Stimulated activated CD4-positive, alpha-beta T cell treated with anti-CD3 and anti-CD28 coated beads, Interleukin-2, amount 100 ng/mL, for 48 hours (primary cell): ENCODE measurements at places on chromosomes 13 and 19.
A peak's percentile ranks its signal among the peaks of the same experiment; 100 is the strongest.

GRCh38 chr19:6476155-6476895 lies 5.3 kb downstream of the DENND1C start:
- DNase-seq: peak; percentile 67

DNA sequence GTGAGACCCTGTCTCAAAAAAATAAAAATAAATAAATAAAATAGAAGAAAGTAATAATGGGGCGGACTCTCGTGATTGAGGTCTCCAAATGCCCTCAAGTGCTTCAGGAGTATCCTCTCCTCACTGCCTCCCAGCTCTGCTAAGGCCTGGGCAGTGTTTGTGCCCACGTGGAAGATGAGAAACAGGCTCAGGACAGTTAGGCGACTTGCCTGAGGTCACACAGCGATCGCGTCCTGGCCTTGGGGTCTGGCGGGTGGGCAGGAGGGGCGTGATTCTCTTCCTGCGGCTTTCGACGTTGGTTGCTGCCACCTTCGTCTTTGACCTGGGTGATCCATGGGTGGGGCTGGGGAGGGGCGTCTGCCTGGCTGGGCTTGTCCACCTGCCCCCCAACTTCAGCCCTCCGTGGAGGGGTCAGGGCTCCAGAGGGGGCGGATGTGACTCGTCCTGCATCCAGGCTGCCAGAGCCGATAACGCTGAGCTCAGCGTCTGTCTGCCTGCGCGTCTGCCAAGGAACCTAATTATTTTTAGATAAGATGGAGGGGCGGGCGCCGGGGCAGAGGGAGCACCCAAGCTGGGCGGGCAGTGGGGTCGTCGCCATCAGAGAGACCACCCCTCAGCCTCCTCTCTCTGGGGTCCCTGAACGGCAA lies 56.9 kb downstream of the NFIC start:
- DNase-seq: no peak

GRCh38 chr19:5154799-5155426 lies 185.7 kb downstream of the PTPRS start:
- no peak for DNase-seq

GRCh38 chr19:41307090-41307875 lies 2.7 kb upstream of the CCDC97 start:
- no peak for DNase-seq

- no peak for DNase-seq
These were observed 8.6 kb downstream of the RPS9 start for GRCh38 chr19:54209058-54209810.

- no peak for DNase-seq
These were observed 164.2 kb downstream of the DLEU7 start for GRCh38 chr13:50679321-50679720.

DNA sequence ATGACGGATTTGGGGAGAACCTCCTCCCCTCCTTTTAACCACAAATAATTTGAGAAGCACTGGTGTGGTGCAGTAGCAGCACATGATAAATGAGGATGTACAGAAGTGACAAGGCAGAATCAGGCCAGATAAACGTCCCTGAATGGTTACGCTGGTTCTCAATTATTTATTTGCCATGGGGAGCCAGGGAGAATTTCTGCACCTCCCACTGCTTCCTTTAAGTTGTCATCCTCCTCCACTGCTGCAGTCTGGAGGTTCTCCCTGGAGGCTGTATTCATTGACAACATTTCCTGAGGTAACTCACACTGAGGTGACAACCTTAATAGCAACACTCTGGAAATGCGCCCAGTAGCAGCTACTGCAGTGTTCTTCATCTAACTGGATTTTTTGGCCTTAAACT lies 308.9 kb upstream of the SLITRK1 start:
- DNase-seq: no peak

DNA sequence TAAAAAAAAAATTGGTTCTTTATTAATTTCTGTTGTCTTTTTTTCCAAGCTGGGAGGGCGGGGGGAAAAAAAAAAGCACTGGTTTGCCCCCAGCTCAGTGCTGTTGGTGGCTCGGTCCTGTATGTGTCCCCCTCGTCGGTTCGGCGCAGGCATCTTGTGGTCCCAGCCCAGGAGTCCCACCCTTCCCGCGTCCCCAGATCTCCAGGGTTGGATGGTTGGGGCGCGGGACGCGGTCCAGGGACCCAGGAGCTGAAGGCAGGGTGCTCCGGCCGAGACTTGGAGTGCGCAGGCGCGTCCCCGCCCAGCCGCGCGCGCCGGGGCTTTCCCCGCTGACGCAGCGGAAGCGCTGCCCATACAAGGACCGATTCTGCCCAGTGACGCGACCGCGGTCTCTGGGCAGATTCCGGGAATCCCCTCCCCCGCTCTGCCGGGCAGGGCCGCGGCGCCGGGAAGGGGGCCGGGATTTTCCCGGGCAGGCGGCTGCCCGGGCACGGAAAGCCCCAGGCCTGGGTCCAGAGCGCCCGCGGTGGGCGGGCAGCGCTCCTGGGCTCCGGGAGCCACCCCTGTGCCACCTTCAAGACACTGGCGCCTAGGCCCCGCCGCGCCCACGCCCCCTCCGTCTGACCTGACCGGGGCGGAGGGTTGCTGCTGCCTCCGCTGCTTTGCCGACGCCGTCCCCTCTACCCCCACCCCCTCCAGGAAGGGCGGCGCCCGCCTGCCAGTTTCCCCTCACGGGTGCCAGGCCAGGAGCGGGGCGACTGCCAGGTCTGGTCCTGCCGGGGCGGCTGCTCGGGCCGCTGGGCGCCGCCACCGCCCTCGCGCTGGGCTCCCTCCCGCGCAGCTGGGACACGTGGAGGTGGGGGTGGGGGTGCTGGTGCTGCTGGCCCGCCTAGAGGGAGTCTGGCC lies 2.3 kb downstream of the JUNB start:
- peak; percentile 93 for DNase-seq

GRCh38 chr19:5343848-5344247 lies 3.2 kb upstream of the PTPRS start:
- DNase-seq: no peak

- DNase-seq: no peak
These were observed 1.1 kb downstream of the CDKN2D start for GRCh38 chr19:10567656-10568055.

DNA sequence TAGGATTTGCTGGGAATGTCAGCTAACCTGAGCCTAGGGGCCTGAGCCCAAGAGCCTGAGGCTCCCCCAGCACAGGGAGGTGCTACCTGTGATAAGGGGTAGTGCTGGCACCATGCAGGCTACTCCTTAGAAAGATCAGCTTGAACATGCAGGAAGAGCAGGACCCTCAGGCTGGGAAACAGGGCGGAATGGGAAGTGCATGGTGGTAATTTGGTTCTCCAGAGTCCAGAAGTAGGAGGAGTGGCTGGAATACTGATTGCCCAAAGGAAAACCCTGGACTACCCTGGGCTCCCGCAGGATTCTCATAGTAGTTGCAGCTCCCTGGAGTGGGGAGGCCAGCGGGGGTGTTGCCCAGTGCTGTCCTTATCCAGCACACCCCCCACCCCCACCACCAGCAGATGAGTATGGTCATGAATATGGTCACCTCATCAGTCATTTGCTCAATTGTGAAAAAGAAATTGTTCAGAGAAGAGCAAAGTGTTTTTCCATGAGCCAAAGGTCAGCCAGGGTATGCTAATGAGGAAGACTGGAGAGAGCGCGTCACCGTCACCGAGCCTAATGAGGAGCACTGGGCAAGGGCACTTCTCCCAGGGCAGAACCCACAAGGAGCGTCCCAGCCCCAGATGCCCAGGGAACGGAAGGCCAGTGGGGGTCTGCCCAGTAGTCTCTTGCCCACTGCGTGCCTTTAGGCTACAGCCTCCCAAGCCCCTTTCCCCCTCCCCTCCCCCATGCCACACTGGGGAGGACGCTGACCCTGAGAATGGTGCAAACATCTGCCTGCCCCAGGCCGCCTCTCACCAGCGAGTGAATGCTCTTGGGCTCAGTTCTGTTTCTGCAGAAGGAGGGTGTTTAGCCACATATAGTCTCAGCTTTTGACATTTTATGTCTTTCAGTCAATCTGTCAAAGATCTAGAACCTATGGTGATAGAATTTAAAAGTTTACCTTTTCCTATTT lies 5.3 kb downstream of the SLC25A15 start:
- DNase-seq: no peak

GRCh38 chr13:98103531-98103930 lies 39.4 kb upstream of the FARP1 start:
- DNase-seq: no peak

GRCh38 chr13:56201834-56202233 lies 938.9 kb upstream of the PRR20A start:
- DNase-seq: no peak

DNA sequence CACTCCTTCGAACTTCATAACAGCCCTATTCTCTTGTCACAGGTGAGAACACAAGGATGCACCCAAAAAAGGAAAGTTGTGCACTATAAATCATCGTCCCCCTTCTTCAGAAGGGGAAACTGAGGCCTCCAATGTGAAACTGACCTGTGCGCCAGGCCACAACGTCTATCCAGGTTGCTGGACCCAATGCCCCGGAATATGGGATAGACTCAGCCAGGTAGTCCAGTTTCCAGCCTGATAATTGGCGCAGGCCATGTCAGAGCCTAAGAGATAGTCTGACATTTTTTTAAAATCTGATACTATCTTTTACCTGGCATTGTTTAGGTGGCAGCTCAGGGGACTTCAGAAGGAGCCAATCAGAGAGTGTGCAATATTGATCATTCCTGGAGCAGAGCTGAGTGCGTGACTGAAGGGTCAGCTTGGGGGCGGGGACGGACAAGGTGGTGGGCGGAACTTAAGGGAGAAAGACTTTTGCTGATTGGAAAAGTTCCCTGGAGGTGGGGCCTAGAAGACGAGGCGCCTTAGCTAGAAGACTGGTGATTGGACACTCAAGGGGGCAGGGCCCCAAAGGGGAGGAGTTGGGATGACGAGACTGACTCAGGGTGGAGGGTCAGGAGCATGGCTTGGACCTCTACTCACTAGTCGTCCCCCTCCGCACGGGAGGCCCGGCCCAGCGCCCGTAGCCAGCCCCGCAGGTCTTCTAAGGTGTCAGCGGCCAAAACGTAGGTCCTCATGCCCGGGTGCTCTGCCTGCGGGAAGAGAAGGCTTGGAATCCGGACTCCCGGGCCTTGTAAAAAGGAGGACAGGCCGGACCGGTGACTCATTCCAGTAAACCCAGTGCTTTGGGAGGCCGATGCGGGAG lies 8.5 kb downstream of the PLEKHA4 start:
- DNase-seq: no peak

DNA sequence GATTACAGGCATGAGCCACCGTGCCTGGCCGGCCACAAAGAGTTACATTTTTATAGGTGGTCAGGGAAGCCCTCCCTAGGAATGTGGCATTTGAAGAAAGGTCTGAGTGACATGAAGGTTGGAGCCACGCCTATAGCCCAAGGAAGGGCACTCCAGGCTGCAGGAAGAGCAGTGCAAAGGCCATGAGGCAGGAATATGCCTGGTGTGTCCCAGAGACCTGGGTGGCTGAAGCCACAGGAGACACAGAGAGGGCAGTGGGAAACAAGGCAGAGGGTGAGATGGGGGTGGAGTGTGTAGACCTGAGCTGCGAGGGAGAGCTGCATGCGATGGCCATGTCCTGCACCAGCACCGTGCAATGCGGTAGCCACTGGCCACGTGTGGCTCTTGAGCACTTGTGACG lies 4.9 kb downstream of the PNMA8B start:
- DNase-seq: no peak

GRCh38 chr13:26855921-26856320 lies 95.3 kb upstream of the GPR12 start:
- DNase-seq: no peak

DNA sequence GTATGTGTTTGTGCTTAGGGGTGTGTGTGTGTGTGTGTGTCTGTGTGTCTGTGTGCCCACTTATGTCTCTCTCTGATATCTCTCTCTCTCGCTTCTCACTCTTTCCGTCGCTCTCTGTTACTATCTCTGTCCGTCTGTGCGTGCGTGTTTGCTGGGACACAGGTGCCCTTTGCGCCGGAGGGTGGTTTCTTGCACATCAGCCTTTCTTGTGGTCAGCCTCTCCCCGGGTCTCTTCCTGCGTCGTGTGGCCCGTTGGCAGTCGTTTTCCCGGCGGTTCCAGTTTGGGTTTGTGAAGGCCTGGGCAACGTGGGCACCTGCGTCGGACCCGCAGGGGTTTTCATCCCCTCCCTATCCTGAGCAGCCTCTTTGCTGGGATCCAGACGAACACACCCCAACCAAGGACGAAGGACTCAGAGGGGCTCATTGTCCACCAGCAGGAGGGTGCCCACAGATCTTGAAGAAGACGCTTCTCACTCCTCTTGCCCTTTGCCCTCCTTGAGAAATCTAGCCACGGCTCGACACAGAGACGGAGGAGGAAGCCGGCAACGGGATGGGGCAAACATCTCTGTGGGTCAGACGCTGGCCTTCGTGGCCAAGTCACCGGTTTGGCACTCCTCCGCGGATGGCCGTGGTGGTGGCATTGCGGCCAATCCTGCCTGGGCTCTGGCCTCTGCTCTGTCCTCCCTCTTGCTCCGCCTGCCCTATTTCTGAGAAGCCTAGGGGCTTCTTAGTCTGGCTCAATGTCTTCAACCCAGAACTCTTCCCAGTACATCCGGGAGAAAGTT lies 52.3 kb downstream of the ZNF146 start:
- DNase-seq: no peak

- no peak for DNase-seq
These were observed 150.1 kb upstream of the TSC22D1 start for GRCh38 chr13:44726214-44726613.

- peak; percentile 35 for DNase-seq
These were observed 27.9 kb upstream of the ONECUT3 start for GRCh38 chr19:1725100-1726064.

DNA sequence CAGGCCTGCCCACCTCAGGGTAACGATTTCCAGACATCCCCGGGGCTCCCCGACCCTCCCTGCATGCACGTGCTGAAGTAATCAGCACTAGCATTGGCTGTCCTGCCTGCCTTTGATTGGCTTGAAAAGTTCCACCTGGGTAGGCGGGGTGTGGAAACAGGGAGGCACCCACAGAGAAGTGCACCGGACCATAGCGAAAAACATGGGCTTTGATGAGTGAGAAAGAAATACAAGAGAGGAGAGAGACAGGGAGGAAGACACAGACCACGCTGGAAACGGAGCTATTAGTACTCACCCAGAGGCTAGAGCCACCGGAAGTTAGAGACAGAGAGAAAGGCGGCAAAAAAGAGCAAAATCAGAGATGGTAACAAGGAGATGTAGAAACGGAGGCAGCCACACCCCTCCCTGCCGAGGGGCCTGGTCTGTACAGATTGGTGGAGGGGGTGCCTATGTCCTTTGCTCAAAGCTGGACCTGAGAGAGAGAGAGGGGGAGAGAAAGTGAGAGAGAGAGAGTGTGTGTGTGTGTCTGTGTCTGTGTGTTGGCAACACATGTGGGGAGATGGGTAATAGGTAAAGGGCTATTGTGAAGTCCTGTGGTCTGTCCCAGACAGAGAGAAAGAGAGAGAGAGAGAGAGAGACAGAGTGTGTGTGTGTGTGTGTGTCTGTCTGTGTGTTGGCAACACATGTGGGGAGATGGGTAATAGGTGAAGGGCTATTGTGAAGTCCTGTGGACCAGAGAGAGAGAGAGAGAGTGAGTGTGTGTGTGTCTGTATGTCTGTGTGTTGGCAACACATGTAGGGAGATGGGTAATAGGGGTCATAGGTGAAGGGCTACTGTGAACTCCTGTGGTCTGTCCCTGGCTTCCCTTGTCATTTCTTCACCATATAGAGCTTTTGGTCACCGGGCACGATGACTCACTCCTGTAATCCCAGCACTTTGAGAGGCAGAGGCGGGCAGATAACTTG lies 2.9 kb downstream of the CGB3 start:
- no peak for DNase-seq
